CD8-positive, alpha-beta memory T cell (primary cell): ENCODE measurements at places on chromosomes 11 and 22. TPM values are rescaled to one million over a fixed set of nuclear protein-coding genes. Genes with fewer than 3 reads are reported as not detected.

GRCh38 chr11:69209421-69210309 is 53.9 kb downstream of the SMIM38 start:
- no peaks in the 10 kb centered on the region for H3K4me1 ChIP-seq
- no peak overlapping the region for H3K4me3 ChIP-seq
- no peaks in the 10 kb centered on the region for H3K36me3 ChIP-seq
- DNase-seq, result no peak
- H3K27ac ChIP-seq, result peak overlapping the region; percentile 43
- no peaks in the 10 kb centered on the region for H3K27me3 ChIP-seq

DNA sequence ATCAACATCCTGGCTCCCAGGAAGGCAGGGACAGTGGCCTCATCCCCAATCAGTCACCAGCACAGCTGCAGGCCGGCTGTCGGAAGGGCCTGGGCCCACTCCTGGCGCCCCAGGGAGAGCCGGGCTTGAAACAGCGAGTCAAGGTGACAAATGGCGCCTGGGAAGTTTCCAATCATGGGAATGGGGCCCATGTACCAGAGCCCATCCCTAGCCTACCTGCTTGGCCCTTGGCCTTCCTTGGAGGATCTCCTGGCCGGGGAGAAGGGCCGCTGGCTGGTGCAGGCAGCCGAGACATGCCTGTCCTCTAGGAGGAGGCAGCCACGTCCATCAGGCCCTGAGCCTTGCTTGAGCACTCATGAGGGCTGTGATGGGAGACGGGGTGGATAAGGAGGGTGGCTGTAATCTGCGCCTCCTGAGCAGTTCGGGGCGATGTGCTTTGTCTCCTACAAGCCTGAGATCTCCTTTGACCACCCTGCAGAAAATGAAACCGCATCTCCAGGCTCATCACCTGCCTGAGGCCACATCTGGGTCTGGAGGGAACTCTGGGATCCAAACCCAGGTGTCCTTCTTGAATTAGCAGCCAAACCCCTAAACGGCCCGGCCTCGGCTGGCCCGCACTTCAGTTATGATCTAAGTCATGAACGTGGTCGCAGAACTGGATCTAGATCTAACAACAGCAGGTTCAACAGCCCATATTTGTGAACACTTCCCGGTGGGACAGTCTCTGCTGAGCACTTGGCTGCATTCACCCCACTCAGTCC is 862.0 kb downstream of the TBC1D22A start:
- H3K4me1 ChIP-seq, result no peaks in the 10 kb centered on the region
- H3K27me3 ChIP-seq, result no peaks in the 10 kb centered on the region
- no peak overlapping the region for H3K4me3 ChIP-seq
- H3K27ac ChIP-seq, result no peak overlapping the region
- no peaks in the 10 kb centered on the region for H3K36me3 ChIP-seq

DNA sequence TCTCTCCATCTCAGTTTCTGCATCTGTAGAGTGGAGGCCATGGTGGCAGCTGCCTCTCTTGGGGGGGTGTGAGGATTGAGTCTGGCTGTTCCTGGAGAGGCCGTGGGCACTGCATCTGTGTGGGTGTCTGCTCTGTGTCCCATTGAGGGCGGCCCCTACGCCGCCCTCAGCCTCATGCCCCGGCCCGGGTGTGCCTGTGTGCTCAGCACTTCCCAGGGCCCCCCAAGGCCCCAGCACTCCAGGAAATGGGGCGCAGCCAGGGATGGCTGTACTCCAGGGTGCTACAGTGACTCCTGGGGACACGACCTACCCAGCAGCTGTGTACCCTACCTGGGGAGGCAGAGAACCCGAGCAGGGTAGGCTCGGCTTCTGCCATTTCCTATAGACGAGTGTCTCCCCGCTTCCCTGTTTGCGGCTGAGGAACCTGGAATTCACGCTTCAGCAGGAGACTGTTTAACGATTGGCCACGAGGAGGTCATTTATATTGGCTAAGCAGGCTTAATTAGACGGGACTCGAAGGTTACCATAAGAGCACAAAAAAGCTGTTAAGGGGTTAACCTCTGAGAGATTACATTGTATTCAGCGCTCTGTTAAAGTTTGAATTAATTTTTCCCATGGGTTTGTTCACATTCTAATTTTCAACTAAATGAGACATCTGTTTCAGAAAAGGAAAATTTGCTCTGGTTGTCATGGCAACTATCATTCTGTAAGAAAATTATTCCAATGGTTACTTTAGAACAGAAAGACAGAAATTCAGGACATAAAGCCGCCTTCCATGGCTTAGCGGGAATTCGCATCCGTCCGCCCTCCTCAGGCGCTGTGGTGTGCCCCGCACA is 76.4 kb downstream of the MPPED1 start:
- no peak overlapping the region for H3K4me3 ChIP-seq
- no peaks in the 10 kb centered on the region for H3K36me3 ChIP-seq
- no peak for DNase-seq
- H3K27me3 ChIP-seq, result no peaks in the 10 kb centered on the region
- no peak overlapping the region for H3K27ac ChIP-seq

GRCh38 chr11:99098751-99099150 is 78.0 kb downstream of the CNTN5 start:
- DNase-seq, result no peak
- H3K36me3 ChIP-seq, result no peaks in the 10 kb centered on the region
- H3K4me3 ChIP-seq, result no peak overlapping the region
- H3K4me1 ChIP-seq, result no peaks in the 10 kb centered on the region
- H3K27me3 ChIP-seq, result no peaks in the 10 kb centered on the region

DNA sequence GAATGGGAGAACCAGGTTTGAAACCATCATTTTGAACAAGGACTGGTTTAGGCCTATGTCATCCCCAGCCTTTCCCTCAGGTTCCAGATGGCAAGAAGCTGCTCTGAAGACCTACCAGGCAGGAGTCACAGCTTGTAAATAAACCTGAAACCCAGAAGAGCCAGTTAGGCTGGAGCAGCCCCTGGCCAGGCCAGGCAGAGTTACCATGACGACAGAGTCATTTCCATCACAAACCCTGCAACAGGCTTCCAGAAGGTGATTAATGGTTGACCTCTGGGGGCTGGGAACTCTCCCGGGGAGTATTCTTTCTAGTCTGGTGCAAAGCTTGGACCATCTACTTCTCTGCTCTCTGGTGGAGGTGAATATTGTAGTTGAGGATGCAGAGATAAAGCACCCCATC is 164.1 kb upstream of the NCAM1 start:
- no peaks in the 10 kb centered on the region for H3K36me3 ChIP-seq
- DNase-seq, result no peak
- H3K4me3 ChIP-seq, result no peak overlapping the region

DNA sequence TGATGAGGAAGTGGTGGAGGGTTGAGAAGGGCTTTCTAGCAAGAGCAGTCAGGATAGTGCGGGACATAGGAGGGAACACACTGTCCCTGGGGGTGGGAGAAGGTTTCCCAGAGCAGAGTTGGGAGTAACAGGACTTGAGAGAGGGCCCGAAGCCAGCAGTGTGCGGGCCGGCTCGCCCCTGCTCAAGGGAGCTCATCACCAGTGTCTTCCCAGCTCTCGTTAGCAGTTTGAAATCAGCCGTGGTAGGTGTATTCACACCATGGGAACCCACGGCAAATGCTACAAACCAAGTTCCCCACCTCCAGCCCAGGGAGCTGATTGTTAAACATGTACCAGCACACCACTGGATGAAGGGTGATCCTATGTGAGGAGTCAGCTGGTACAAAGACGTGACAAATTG is 66.2 kb upstream of the EIF3D start:
- no peak overlapping the region for H3K4me3 ChIP-seq
- no peaks in the 10 kb centered on the region for H3K36me3 ChIP-seq
- H3K4me1 ChIP-seq, result no peaks in the 10 kb centered on the region
- DNase-seq, result no peak

GRCh38 chr22:26998129-26998528 is 340.7 kb downstream of the MIAT start:
- H3K27ac ChIP-seq, result no peak overlapping the region
- H3K36me3 ChIP-seq, result no peaks in the 10 kb centered on the region
- no peak for DNase-seq
- H3K4me1 ChIP-seq, result no peaks in the 10 kb centered on the region

DNA sequence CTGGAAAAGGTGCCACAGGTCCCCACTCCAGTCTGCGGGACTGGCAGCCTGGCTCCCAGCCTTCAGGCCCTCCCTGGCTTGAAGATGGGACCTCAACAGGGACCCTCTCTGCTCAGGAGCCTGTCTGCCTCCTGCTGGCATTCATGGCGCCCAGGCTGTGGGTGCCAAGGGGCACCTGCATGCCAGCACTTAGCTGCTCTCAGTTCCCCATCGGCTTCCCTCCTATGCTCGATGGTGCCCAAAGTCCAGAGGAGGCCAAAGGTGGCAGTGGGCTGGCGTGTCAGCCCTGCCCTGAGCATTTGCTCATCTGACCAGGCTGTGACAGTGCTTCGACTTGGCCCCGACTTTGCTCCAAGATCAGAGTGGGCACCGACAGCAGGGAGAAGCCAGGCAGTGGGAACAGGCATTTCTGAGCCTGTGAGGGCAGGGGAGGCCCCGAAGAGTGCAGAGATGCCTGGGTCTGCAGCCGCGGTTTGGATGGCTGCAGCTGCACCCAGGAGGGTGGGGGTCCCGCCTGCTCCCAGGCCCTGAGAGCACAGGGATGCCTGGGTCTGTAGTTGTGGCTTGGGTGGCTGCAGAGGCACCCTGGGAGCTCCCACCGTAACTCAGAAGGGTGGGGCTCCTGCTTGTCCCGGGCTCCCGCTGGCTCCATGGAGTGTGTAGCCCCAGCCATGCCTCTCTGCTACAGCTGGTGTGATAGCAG is 463.6 kb downstream of the TBC1D22A start:
- H3K4me3 ChIP-seq, result no peak overlapping the region
- H3K27ac ChIP-seq, result no peak overlapping the region
- H3K36me3 ChIP-seq, result no peaks in the 10 kb centered on the region
- DNase-seq, result no peak
- H3K27me3 ChIP-seq, result no peaks in the 10 kb centered on the region

GRCh38 chr11:21485426-21485825 is 707.5 kb upstream of the ANO5 start:
- H3K4me1 ChIP-seq, result no peaks in the 10 kb centered on the region
- no peak overlapping the region for H3K4me3 ChIP-seq
- no peak overlapping the region for H3K27ac ChIP-seq
- H3K36me3 ChIP-seq, result no peaks in the 10 kb centered on the region
- H3K27me3 ChIP-seq, result no peaks in the 10 kb centered on the region

GRCh38 chr11:18371279-18371678 is 23.1 kb upstream of the LDHA start:
- no peaks in the 10 kb centered on the region for H3K27me3 ChIP-seq
- no peaks in the 10 kb centered on the region for H3K4me1 ChIP-seq
- peaks cover 7% of the 10 kb centered on the region for H3K36me3 ChIP-seq
- DNase-seq, result no peak

GRCh38 chr11:13644997-13645687 is 23.3 kb upstream of the FAR1 start:
- no peaks in the 10 kb centered on the region for H3K4me1 ChIP-seq
- no peak overlapping the region for H3K27ac ChIP-seq
- H3K27me3 ChIP-seq, result peaks cover 7% of the 10 kb centered on the region
- no peak overlapping the region for H3K4me3 ChIP-seq
- H3K36me3 ChIP-seq, result no peaks in the 10 kb centered on the region

DNA sequence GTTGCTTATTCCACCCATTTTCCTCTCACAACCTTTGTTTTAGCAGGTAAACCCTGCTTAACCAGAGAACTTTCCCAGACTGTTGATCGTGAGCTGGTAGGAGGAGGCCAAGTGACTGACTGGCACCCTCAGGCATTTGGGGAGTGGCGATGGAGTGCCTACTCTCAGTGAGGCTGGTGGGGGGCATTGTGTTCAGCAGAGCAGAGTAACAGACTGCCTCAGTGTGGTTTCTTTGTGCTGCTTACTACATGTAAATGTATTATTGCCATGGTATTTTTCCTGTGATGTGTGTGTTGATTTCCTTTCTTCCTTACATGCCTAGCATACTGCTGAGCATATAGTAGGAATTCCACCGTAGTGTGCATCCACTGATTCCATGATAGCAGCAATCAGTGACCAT is 2.6 kb downstream of the MARK2 start:
- H3K4me3 ChIP-seq, result peak overlapping the region; percentile 44
- H3K4me1 ChIP-seq, result peaks cover 51% of the 10 kb centered on the region
- DNase-seq, result peak; percentile 25

- no peaks in the 10 kb centered on the region for H3K27me3 ChIP-seq
- no peak overlapping the region for H3K27ac ChIP-seq
- DNase-seq, result peak; percentile 83
- peaks cover 4% of the 10 kb centered on the region for H3K36me3 ChIP-seq
These were observed 21.7 kb downstream of the SLC43A1 start for GRCh38 chr11:57493507-57494503.

DNA sequence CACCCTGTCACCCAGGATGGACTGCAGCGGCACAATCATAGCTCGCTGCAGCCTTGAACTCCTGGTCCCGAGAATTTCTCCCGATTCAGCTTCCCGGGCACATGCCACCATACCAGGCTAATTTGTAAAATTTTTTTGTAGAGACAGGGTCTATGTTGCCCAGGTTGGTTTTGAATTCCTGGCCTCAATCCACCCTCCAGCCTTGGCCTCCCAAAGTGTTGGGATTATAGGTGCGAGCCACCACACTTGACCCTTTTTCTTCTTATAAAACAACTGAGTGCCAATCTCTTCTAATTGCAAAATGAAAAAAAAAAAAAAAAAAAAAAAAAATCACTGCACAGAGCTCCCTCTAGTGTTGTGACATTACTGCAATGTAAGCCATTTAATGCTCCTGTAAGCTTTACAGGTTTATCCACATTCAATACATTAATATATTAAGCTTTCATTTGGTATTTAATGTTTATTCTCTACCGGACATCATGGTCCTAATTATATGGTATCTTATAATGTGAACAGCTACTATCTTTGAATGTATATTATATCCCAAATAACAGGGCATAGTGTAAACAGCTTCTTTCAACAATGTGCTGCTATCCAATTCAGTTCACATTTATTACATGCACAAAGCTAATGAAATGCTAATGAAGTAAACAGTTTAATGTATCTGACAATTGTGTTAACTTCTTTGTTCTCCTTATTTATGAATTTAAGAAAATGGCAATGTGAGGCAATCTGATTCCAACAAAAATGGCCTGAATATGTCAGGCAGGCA is 44.6 kb downstream of the COPB1 start:
- H3K27ac ChIP-seq, result no peak overlapping the region
- no peak overlapping the region for H3K4me3 ChIP-seq
- H3K27me3 ChIP-seq, result no peaks in the 10 kb centered on the region
- H3K4me1 ChIP-seq, result no peaks in the 10 kb centered on the region
- peaks cover 16% of the 10 kb centered on the region for H3K36me3 ChIP-seq

Gene TPH1
- total RNA-seq, result 0.53 TPM

Gene CHEK2
- total RNA-seq, result 7.7 TPM

Gene SHISAL1
- total RNA-seq, result not detected

Gene PIWIL4
- 0.61 TPM for total RNA-seq

Gene TMEM132A
- 0.73 TPM for total RNA-seq

Gene OR2AG2
- total RNA-seq, result not detected

Gene TPBGL
- not detected for total RNA-seq

Gene LRRC75B
- total RNA-seq, result 0.84 TPM

Gene MAJIN
- not detected for total RNA-seq

Gene OSM
- total RNA-seq, result 20.7 TPM

Gene RIBC2
- 10.4 TPM for total RNA-seq

Gene P2RY2
- not detected for total RNA-seq

Gene EHD1
- 102 TPM for total RNA-seq

Gene STT3A
- 143 TPM for total RNA-seq
